ENCODE measurements at places on chromosomes 5 and 9.
A peak's percentile ranks its signal among the peaks of the same experiment; 100 is the strongest.

DNA sequence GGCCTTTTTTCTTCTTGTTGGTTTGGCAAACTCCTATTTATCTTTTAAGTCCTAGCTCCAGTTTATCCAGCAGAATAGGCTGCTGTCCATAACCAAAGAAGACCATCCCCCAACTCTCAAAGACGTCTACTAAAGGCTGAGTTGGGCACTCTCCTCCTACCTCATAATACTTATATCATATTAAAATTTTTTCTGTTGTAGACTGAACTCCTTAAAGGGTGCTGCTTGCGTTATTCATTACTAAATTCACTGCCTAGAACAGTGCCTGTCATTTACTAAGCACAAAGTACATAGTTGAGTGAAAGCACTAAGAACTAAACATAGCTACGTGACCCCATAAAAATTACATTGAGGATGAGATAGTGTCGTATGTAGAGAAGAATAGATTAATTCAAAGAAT is 21.7 kb downstream of the DCP2 start:
- H3K4me3 ChIP-seq, result no peak overlapping the region
- H3K27ac ChIP-seq, result no peak overlapping the region
- DNase-seq, result no peak
- H3K4me1 ChIP-seq, result peaks cover 20% of the 10 kb centered on the region
- no peaks in the 10 kb centered on the region for H3K27me3 ChIP-seq

- no peaks in the 10 kb centered on the region for H3K4me1 ChIP-seq
- no peak overlapping the region for H3K27ac ChIP-seq
- no peak overlapping the region for H3K4me3 ChIP-seq
- DNase-seq, result no peak
Observed at GRCh38 chr5:110865400-110866094, 126.7 kb downstream of the SLC25A46 start.

DNA sequence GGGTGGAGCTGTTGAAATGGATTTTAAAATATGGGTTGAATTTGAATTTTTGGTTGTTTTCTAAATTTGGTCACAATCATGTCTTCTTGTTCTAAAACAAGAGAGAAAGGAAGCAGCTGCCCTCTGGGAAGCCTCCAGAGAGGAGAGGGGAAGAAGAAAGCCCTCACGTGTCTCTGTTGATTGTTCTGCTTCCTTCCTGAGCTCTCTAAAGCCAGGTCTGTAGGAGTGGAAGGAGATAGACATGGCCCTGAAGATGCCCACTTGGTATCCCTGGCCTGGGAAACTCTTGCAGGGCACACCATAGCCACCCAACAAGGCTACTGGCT is 59.6 kb downstream of the GALNT12 start:
- H3K4me3 ChIP-seq, result no peak overlapping the region
- peaks cover 6% of the 10 kb centered on the region for H3K4me1 ChIP-seq
- no peaks in the 10 kb centered on the region for H3K36me3 ChIP-seq
- peaks cover 2% of the 10 kb centered on the region for H3K27me3 ChIP-seq
- DNase-seq, result no peak
- no peak overlapping the region for H3K27ac ChIP-seq

DNA sequence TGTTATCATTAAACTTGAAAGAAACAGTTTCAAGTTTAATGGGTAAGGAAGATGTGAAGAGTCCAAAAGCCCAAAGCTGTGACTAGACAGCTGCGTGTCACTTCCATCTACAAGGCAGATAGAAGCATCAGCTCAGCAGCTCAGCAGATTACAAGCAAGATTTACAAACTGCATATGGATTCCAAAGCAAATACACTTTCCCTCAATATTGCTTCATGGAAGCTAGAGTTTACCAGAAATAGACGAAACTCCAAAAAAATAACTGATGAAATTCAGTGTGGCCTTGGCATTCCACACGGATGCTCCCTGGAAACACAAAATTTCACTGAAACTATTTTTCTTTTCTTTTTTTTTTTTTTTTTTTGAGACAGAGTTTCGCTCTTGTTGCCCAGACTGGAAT is 17.9 kb downstream of the MYO10 start:
- H3K27me3 ChIP-seq, result no peaks in the 10 kb centered on the region
- H3K27ac ChIP-seq, result no peak overlapping the region
- H3K4me1 ChIP-seq, result peaks cover 9% of the 10 kb centered on the region
- H3K36me3 ChIP-seq, result no peaks in the 10 kb centered on the region
- no peak for DNase-seq
- H3K4me3 ChIP-seq, result no peak overlapping the region

DNA sequence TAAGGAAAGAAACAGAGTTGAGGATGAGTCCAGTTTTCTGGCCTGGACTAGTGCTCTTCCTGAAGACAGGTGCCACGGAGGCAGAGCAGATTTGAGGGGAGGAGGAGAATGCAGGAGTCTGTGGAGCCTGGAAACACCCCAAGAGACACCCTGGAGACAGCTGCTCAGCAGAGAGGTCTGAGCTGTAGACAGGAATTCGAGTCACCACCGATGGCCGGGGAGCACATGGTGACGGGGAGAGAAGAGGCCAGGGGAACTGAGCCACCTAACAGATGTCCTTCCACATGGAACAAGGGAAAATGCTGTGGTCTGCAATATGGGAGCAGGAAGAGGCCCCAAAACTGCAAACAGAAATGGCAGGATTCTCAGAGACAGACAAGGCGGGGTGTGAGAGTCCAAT is 22.9 kb downstream of the CPLX2 start:
- H3K4me3 ChIP-seq, result no peak overlapping the region
- no peaks in the 10 kb centered on the region for H3K36me3 ChIP-seq
- peaks cover 27% of the 10 kb centered on the region for H3K4me1 ChIP-seq
- H3K27me3 ChIP-seq, result peaks cover 57% of the 10 kb centered on the region

DNA sequence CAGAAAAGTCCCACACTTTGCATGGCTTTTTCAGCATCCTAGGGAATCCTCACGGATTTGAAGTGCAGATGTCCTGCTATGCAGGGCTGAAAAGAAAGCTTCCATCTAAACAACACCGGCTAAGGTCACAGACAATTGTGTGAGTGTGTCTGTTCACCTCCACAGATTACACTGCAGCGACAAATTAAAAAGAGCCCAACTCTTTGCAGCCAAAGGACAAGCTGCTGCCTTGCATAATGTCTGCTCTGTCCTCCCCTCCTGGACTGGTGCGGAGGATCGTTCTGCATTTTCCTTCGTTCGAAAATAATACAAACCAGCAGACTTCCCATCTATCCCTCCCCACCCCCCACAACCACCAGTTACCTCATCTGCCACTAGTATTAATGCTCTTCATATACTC is 169.1 kb downstream of the MED27 start:
- no peaks in the 10 kb centered on the region for H3K4me1 ChIP-seq
- no peak overlapping the region for H3K27ac ChIP-seq
- no peaks in the 10 kb centered on the region for H3K27me3 ChIP-seq
- no peaks in the 10 kb centered on the region for H3K36me3 ChIP-seq

DNA sequence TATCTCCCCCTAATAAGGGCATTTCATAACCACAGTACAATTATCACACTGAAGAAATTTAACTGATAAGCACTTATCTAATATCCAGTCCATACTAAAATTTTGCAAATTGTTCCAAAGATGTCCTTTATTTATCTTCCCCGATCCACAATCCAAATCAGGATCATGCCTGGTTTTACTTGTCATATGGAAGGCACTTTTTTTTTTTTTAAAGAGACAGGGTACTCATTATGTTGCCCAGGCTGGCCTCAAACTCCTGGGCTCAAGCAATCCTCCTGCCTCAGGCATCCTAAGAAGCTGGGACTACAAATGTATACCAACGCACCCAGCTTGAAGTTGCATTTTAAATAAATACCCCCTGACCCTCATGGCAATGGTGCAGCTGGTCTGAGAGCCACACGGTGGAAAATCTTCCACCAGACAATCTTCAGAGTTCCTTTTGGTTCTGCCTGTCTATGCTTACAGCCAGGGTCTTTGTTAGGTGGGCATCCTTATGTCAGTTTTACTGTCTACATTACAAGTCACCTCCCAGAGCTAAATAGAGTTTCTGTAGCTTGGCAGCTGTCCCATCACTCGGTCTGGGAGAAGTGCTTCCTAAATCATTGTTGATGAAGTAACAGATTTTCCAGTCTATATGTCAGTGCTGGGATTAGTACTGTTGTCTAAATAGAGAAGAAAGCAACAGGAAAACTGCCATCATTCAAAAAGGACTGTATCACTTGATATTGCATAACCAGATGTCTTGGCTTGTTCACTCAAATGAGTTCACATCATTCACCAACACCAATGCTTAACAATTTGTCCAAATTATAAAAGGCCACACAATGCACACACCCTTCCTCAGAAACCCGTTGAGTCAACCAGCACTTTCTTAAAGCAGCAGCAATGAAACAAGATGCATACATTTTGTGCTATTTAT is 26.4 kb downstream of the PTPN3 start:
- H3K27ac ChIP-seq, result no peak overlapping the region
- no peak overlapping the region for H3K4me3 ChIP-seq
- DNase-seq, result no peak
- H3K36me3 ChIP-seq, result no peaks in the 10 kb centered on the region
- peaks cover 27% of the 10 kb centered on the region for H3K27me3 ChIP-seq

GRCh38 chr5:112238473-112238872 is 180.6 kb downstream of the EPB41L4A start:
- H3K4me3 ChIP-seq, result no peak overlapping the region
- peaks cover 5% of the 10 kb centered on the region for H3K27me3 ChIP-seq
- H3K36me3 ChIP-seq, result no peaks in the 10 kb centered on the region
- no peaks in the 10 kb centered on the region for H3K4me1 ChIP-seq
- DNase-seq, result no peak
- H3K27ac ChIP-seq, result no peak overlapping the region

GRCh38 chr9:4762886-4763541 is 22.0 kb upstream of the AK3 start:
- no peak for DNase-seq
- H3K4me3 ChIP-seq, result peak overlapping the region; percentile 71
- H3K27ac ChIP-seq, result peak overlapping the region; percentile 66
- H3K36me3 ChIP-seq, result no peaks in the 10 kb centered on the region
- H3K27me3 ChIP-seq, result peaks cover 5% of the 10 kb centered on the region

DNA sequence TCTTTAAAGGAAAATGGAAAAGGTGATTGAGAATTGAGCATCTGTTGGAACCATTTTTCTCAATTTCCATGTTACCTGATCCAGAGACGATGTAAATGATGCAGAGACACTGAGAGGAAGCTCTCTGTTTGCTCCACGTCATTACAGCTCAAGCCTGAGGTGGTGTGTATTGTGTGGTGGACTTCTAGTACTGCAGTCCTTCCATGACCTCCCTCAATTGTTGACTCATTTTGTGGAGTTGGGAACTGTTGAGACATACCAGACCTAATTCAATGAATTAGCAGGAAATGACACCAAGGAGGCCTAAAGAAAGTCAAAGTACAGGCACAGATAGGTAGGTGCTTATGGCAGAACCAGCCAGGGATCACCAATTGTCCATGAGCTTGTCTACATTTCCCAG is 15.6 kb upstream of the LVRN start:
- H3K4me1 ChIP-seq, result no peaks in the 10 kb centered on the region
- peaks cover 7% of the 10 kb centered on the region for H3K27me3 ChIP-seq
- H3K27ac ChIP-seq, result no peak overlapping the region

DNA sequence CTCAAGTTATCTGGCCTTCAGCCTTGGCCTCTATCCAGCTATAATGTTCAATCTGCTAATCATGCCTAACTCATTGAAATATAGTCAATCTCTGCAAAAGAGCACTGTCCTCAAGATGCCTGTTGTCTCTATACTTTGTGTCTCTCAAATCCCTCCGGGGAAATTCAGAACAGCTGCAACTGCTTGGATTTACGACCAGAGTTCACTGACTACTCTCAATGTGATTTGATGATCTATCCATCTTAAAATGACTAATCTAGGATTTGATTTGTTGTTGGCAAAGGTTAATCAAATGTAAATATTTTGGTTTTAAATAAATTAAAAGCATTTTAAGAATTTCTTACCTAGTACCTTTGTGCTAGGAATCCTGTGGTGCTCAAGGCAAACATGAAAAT is 40.9 kb downstream of the SVEP1 start:
- no peaks in the 10 kb centered on the region for H3K27me3 ChIP-seq
- H3K36me3 ChIP-seq, result no peaks in the 10 kb centered on the region
- no peak overlapping the region for H3K27ac ChIP-seq
- no peak for DNase-seq
- no peak overlapping the region for H3K4me3 ChIP-seq

GRCh38 chr9:6562201-6562600 is 83.3 kb downstream of the GLDC start:
- no peaks in the 10 kb centered on the region for H3K36me3 ChIP-seq
- no peak overlapping the region for H3K27ac ChIP-seq
- H3K4me3 ChIP-seq, result no peak overlapping the region
- peaks cover 6% of the 10 kb centered on the region for H3K4me1 ChIP-seq
- no peak for DNase-seq

- no peak overlapping the region for H3K4me3 ChIP-seq
- peaks cover 2% of the 10 kb centered on the region for H3K4me1 ChIP-seq
- no peaks in the 10 kb centered on the region for H3K36me3 ChIP-seq
- no peak overlapping the region for H3K27ac ChIP-seq
Observed at GRCh38 chr9:132236662-132237311, 74.9 kb downstream of the NTNG2 start.

- no peaks in the 10 kb centered on the region for H3K27me3 ChIP-seq
- no peaks in the 10 kb centered on the region for H3K4me1 ChIP-seq
- DNase-seq, result no peak
- H3K36me3 ChIP-seq, result peaks cover 5% of the 10 kb centered on the region
Observed at GRCh38 chr5:60959156-60959555, 14.2 kb downstream of the NDUFAF2 start.

DNA sequence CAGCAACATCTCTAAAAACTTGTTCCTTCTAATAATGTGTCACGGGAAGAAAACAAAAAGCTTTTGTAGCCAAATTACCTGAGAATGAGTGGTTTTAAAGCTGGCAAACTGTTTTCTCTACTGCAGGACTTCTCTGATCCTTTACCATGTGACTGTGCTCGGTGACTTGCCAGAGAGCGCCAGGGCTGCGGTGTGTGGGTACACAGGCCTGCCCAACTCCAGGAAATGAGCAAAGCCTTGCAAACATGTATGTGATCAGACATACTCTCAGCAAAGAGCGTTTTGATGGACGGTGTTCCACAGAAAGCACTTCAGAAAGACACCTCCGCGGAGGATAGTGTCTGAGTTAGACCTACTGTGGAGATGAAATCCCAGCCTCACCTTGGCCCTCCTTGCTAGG is 157.3 kb downstream of the SPOCK1 start:
- no peak overlapping the region for H3K4me3 ChIP-seq
- H3K36me3 ChIP-seq, result no peaks in the 10 kb centered on the region
- H3K4me1 ChIP-seq, result no peaks in the 10 kb centered on the region
- H3K27ac ChIP-seq, result no peak overlapping the region

- peaks cover 11% of the 10 kb centered on the region for H3K27me3 ChIP-seq
- no peaks in the 10 kb centered on the region for H3K4me1 ChIP-seq
- no peak overlapping the region for H3K27ac ChIP-seq
- H3K36me3 ChIP-seq, result no peaks in the 10 kb centered on the region
- no peak overlapping the region for H3K4me3 ChIP-seq
Observed at GRCh38 chr5:142722896-142723295, 37.0 kb upstream of the FGF1 start.

DNA sequence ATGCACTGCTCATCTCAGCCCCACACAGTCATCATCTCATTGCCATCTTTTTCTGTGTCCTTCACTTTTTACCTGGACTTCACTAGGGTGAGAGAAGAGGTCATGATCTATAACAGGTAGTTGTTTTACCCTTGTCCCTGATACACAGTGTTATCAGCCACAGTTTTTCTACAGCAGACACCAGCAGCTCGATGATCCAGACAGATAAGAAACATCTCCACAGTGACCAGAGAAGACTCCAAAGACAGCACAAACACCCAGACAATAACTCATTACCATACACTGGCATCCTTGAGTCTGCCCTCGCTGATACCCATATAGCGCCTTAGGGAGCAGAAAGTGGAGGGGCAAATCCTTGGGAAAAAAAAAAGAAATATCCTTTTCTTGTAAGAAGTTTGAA is 194.1 kb downstream of the DTWD2 start:
- H3K4me3 ChIP-seq, result no peak overlapping the region
- no peaks in the 10 kb centered on the region for H3K36me3 ChIP-seq
- H3K4me1 ChIP-seq, result no peaks in the 10 kb centered on the region
- H3K27me3 ChIP-seq, result no peaks in the 10 kb centered on the region
- no peak overlapping the region for H3K27ac ChIP-seq
- DNase-seq, result no peak

Data from T-helper 2 cell treated with Interferon-gamma antibody and Interleukin-4, amounts not matched to agents 5 μg/mL and 100 μg/mL, for 36 hours (primary cell).